IMR-90 (cell line): ENCODE measurements at places on chromosomes 7 and 10. TPM values are rescaled to one million over a fixed set of nuclear protein-coding genes. Genes with fewer than 3 reads are reported as not detected.

- no peak overlapping the region for H3K4me3 ChIP-seq
- H3K27ac ChIP-seq, result no peak overlapping the region
- no peak for DNase-seq
- peaks cover 58% of the 10 kb centered on the region for H3K36me3 ChIP-seq
- no peaks in the 10 kb centered on the region for H3K27me3 ChIP-seq
- no peaks in the 10 kb centered on the region for H3K4me1 ChIP-seq
These were observed 13.5 kb downstream of the GUSB start for GRCh38 chr7:65968256-65969185.

- H3K4me3 ChIP-seq, result no peak overlapping the region
- H3K27me3 ChIP-seq, result no peaks in the 10 kb centered on the region
These were observed 107.2 kb upstream of the NPTX2 start for GRCh38 chr7:98509836-98510235.

DNA sequence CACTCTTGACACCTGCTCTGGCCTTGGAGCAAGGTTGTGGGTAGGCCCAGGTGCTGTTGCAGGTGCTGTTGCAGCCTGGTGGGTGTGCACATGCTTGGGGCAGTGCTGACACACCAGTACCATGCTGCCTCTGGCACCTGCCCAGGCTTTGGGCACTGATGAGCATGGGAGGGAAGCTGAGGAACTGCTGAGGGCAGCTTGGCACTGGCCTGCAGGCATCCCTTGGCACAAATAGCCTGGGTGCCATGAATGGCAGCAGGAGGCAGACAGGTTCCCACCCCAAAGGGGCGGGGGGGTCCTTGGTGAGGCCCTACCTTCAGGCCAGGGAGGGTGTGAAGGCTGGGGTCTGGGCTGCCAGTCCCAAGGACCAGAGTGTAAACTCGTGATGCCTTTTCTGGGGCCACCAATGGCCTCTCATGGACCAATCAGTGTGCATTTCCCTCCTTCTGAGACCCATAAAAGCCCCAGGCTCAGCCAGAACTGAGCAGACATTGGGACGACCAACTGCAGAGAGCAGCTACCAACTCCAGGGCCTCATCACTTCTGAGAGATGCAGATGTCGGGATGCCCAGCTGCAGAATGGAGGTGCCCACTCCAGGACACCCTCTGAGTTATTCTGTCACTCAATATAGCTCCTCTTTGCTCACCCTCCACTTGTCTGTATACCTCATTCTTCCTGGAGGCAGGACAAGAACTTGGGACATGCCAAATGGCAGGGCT, 547.4 kb downstream of the ZWINT start:
- DNase-seq, result no peak
- H3K4me1 ChIP-seq, result no peaks in the 10 kb centered on the region
- H3K27ac ChIP-seq, result no peak overlapping the region
- no peaks in the 10 kb centered on the region for H3K27me3 ChIP-seq

DNA sequence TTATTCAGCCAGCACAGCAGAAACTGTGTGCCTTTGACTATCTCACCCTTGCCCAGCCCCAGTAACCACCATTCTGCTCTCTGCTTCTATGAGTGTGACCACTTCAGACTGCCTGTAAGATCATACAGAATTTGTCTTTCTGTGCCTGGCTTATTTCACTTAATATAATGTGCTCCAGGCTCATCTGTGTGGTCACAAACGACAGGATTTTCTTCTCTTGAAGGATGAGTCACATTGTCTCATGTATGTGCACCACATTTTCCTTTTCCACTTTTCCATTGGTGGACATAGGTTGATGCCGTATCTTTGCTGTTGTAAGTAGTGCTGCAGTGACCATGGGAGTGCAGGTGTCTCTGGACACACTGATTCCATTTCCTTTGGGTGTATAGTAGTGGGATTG, 122.5 kb upstream of the LANCL2 start:
- peak; percentile 56 for DNase-seq
- H3K27me3 ChIP-seq, result peaks cover 2% of the 10 kb centered on the region; the same call in 1 of the 2 replicates
- no peak overlapping the region for H3K27ac ChIP-seq
- no peak overlapping the region for H3K4me3 ChIP-seq
- H3K4me1 ChIP-seq, result peaks cover 3% of the 10 kb centered on the region
- H3K36me3 ChIP-seq, result no peaks in the 10 kb centered on the region

GRCh38 chr7:100048680-100049079, 894 bp upstream of the ZSCAN21 start:
- no peak overlapping the region for H3K4me3 ChIP-seq
- no peaks in the 10 kb centered on the region for H3K27me3 ChIP-seq
- no peak for DNase-seq
- peaks cover 4% of the 10 kb centered on the region; the same call in 1 of the 2 replicates for H3K4me1 ChIP-seq
- no peak overlapping the region for H3K27ac ChIP-seq

DNA sequence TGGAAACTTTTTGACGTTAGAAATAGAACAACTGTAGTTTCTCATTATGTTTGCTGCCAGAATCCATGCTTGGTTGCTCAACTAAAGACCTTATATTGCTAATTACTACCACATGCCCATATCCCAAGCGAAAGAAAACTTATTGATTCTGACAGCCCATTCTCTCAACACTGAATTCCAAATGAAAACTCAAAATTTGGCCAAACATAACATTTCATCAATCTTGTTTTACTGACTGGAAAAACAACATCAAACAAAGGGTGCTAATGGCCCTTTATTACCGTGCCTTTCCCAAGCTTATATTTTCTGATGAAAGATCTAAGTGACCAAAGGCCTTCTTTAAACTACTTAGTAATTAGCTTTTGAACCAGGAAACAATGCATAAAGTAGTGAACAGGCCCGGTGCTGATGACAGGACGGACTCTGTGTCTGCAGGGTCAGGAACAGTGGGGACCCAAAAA, 531.8 kb downstream of the KCNMA1 start:
- H3K36me3 ChIP-seq, result no peaks in the 10 kb centered on the region
- H3K27ac ChIP-seq, result peak overlapping the region; percentile 82; the same call in 1 of the 2 replicates

DNA sequence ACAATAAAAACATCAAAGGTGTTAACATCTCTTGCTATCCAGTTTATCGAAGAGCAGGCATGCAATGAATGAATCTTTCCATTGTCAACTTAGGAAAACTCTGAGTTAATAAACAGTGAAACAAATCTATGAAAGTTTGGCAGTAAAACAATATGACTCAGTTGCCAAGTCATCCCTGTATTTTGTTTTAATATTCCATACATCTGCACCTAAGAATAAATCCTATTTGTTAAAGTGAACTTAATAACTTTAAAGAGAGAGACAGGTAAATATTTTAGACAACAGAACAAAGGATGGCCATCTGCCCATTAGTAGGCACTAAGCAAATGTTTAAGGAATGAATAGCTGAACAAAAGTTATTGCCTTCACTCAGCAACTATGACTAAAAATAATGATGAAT, 700.5 kb upstream of the CELF2 start:
- no peak overlapping the region for H3K4me3 ChIP-seq
- H3K27ac ChIP-seq, result no peak overlapping the region
- no peaks in the 10 kb centered on the region for H3K36me3 ChIP-seq
- no peaks in the 10 kb centered on the region for H3K4me1 ChIP-seq
- H3K27me3 ChIP-seq, result no peaks in the 10 kb centered on the region

DNA sequence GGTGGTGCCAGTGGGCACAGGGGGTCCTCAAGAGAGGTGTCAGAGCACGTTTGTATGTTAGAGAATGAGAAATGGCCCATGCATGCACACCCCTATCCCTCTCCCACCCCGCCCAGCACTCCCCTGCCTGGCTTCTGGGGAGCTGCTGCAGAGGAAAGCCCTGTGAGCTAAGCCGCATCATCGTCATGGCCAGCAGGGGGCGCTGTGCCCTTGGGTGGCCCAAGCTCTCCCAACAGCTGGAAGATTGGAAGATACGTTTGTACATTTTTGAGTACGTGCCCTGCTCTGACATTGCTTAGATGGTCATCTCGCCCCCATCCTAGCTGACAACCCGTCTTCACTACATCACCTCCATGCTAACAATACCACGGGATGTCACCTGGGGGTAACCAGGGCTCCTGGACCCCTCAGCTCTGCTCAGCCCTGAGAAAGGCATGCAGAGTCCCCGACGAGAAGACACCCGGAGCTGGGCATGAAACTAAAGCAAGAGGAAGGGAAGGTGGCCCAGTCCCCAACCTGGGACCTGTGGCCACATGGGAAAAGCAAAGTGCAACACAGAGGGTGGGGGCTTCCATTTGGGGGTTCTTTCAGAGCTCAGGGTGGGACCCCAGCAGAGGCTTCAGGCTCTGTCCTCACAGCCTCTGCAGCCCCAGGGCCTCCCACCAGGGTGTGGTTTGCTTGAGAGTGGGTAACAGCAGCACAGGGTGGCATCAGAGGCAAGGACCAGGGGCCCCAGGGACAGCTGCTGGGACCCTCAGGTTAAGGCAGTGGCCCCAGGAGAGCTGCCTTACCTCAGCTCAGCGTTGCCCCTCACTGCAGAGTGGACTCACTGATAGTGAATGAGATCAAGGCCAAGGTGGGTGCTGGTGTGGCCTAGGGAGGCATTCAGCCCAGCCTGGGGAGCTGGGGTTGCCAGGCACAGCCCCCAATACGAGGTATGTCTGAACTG, 136.6 kb downstream of the PTPN20 start:
- no peaks in the 10 kb centered on the region for H3K27me3 ChIP-seq
- H3K4me3 ChIP-seq, result no peak overlapping the region
- peak overlapping the region; percentile 14; the same call in 1 of the 2 replicates for H3K27ac ChIP-seq
- peaks cover 13% of the 10 kb centered on the region; the same call in 1 of the 2 replicates for H3K4me1 ChIP-seq

GRCh38 chr10:33793793-33794192, 459.3 kb upstream of the NRP1 start:
- DNase-seq, result no peak
- H3K4me1 ChIP-seq, result no peaks in the 10 kb centered on the region
- no peaks in the 10 kb centered on the region; the same call in 1 of the 2 replicates for H3K27me3 ChIP-seq
- H3K4me3 ChIP-seq, result no peak overlapping the region

DNA sequence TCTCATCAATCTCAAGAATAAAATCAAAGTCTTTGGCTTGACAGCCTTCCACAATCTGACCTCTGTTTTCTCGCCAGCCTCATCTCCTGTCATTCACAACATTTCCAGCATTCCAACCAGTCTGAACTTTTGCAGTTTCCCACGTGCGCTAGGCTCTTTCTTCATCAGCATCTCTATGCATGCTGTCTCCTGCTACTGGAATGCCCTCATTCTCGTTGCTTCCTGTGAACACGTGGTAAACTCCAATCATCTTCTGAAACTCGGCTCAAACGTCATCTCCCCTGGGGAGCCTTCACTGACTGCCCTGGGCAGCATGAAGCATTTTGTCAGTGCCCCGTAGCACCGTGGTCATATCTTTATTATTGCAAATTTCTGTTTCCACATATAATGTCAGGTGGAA, 12.2 kb upstream of the RSBN1L start:
- H3K27me3 ChIP-seq, result no peaks in the 10 kb centered on the region
- no peak overlapping the region for H3K27ac ChIP-seq
- DNase-seq, result peak; percentile 70
- H3K4me1 ChIP-seq, result peaks cover 18% of the 10 kb centered on the region; the same call in 1 of the 2 replicates
- no peak overlapping the region for H3K4me3 ChIP-seq

- no peak for DNase-seq
- no peak overlapping the region for H3K27ac ChIP-seq
- H3K4me3 ChIP-seq, result no peak overlapping the region
- H3K36me3 ChIP-seq, result peaks cover 16% of the 10 kb centered on the region
- no peaks in the 10 kb centered on the region for H3K27me3 ChIP-seq
These were observed 67.8 kb upstream of the ATP6V0A4 start for GRCh38 chr7:138865843-138866242.

DNA sequence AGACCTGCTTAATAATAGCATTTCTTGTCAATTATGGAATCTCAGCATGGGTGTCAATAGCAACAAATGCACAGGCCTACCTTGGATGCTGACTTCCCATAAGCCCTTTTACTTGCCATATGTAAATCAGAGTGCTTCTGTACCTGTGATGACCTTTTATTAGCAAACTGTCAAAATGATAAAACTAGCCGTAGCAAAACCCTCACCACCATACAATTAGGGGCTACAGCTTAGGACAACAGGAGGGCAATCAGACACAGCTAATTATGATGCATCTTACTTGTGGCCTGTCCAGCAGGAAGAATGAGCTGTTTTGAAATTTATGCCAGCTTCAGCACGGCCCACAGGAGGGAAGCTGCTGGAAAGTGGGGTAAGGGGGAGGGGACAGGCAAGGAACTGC, 201.6 kb downstream of the TAX1BP1 start:
- no peaks in the 10 kb centered on the region for H3K27me3 ChIP-seq
- peaks cover 2% of the 10 kb centered on the region; the same call in 1 of the 2 replicates for H3K4me1 ChIP-seq
- H3K36me3 ChIP-seq, result peaks cover 1% of the 10 kb centered on the region
- DNase-seq, result no peak
- no peak overlapping the region for H3K4me3 ChIP-seq

DNA sequence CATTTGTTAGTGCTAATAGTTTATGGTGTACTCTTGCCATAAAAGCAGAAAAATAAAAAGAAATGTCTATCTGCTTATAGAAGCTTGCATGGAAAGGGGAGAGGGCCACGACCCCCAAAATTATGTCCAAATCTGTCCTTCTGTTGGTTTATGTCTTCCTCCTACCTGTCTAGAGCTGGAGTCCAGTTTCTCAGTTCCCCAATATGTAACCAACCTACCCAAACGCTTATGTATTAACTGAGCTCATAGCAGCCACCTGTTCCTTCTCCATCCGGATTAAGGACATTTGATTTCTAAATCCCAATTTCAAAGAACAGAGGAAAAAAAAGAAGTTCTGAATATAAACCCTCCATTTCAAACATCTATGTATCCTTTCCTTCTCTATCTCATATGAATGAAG, 30.3 kb upstream of the TPK1 start:
- no peak overlapping the region for H3K27ac ChIP-seq
- no peaks in the 10 kb centered on the region for H3K4me1 ChIP-seq
- DNase-seq, result no peak
- no peak overlapping the region for H3K4me3 ChIP-seq

- DNase-seq, result peak; percentile 47
- H3K27me3 ChIP-seq, result no peaks in the 10 kb centered on the region
- peaks cover 28% of the 10 kb centered on the region for H3K4me1 ChIP-seq
- H3K27ac ChIP-seq, result no peak overlapping the region; the same call in 1 of the 2 replicates
- peaks cover 55% of the 10 kb centered on the region for H3K36me3 ChIP-seq
These were observed 36.3 kb downstream of the PLAC9 start for GRCh38 chr10:80168679-80169380.

DNA sequence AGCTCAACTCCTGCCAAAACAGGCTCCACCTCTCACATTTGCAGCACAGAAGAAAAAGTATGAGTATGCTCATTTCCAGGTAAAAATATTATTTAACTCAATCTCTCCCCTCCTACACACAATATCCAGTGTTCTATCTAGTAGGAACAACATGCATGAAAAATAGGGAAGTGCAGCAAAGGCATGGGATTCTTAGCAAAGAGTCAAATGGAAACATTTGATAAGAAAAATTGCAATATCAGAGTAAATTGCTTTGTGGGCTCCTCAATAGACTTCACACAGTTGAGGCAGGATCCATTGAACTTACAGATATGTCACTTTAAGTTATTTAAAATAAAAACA, 150.9 kb downstream of the ANK3 start:
- H3K4me1 ChIP-seq, result no peaks in the 10 kb centered on the region; the same call in 1 of the 2 replicates
- H3K4me3 ChIP-seq, result no peak overlapping the region
- no peak overlapping the region for H3K27ac ChIP-seq
- no peaks in the 10 kb centered on the region for H3K27me3 ChIP-seq

GRCh38 chr7:37070471-37070870, 346.2 kb upstream of the AOAH start:
- no peaks in the 10 kb centered on the region for H3K36me3 ChIP-seq
- H3K4me1 ChIP-seq, result no peaks in the 10 kb centered on the region
- no peak overlapping the region for H3K27ac ChIP-seq
- no peak overlapping the region for H3K4me3 ChIP-seq
- H3K27me3 ChIP-seq, result no peaks in the 10 kb centered on the region; the same call in 1 of the 2 replicates

- no peak overlapping the region for H3K27ac ChIP-seq
- no peak overlapping the region for H3K4me3 ChIP-seq
- no peaks in the 10 kb centered on the region for H3K36me3 ChIP-seq
- no peaks in the 10 kb centered on the region for H3K4me1 ChIP-seq
- no peaks in the 10 kb centered on the region for H3K27me3 ChIP-seq
- DNase-seq, result no peak
These were observed 1158.0 kb upstream of the C7orf33 start for GRCh38 chr7:147432576-147432975.

The MLXIPL gene
- polyA plus RNA-seq, result not detected in 2 replicates

The AKR1E2 gene
- 1.1 and 1.2 TPM in 2 replicates for polyA plus RNA-seq

The AS3MT gene
- polyA plus RNA-seq, result 2.1 and 2.7 TPM in 2 replicates

The AKR1C4 gene
- polyA plus RNA-seq, result not detected in 2 replicates
